ENCODE measurements at places on chromosomes 2 and 18.
A peak's percentile ranks its signal among the peaks of the same experiment; 100 is the strongest.

GRCh38 chr2:29064346-29064715 lies 10.0 kb downstream of the PCARE start:
- no peak for DNase-seq

DNA sequence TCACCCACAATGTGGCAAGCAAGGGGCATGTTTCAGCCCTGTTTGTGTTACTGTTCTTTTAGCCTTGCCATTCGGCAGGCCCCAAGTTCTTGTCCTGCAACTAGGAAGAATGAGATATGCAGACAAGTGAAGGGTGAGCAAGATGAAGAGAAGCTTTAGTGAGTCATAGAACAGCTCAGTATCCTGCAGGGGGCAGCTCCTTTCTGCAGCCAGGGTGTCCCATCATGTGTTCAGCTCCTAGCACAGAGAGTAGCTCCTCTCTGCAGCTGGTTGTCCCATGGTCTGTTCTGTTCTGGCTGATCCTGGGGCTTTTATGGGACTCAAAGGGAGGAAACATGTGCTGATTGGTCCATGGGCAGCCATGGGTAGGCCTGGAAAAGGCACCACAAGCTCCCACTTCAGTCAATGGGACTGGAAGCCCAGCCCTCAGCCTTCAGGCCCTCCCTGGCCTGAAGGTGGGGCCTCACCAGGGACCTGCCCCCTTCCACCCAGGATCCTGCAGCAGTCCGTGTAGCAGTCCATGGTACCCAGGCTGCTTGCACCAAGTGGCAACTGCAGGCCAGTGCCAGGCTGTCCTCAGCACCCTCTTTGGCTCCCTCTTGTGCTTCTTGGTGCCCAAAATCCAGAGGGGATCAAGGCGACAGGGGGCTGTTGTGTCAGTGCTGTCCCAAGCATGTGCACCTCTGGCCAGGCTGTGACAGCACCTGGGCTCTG lies 326.4 kb downstream of the NR4A2 start:
- DNase-seq, result no peak

GRCh38 chr18:73366713-73367112 lies 498.9 kb upstream of the NETO1 start:
- no peak for DNase-seq

DNA sequence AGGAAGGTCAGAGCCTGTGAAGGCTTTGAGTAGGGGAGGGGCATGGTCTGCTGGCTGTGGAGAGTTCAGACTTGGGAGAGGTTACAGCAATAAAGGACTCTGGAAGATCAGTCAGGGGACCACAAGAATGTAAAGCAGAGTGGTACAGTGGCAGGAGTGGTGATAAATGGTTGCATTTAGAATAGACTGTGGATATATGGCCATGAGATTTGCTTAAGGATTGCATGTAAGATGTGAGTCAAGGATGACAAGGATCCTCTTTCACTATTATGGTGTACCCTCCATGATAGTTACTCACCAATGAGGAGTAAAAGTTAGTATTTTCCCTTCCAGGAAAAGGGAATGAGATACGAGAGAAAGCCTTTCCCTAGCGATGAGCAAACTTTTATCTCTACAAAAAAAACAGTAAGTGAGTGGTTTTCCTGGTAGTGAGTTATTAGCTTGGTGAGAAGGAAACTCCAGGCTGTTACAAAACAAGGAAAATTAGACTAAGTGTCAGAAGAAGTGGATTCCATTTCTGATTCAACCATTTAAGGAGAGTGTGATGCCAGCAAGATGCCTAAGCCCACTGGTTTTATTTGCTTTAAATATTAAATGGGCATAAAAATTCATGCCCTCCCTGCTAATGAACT lies 818.0 kb upstream of the ACVR2A start:
- no peak for DNase-seq

- DNase-seq, result no peak
Measured at GRCh38 chr2:239440511-239440959, 39.7 kb upstream of the HDAC4 start.

DNA sequence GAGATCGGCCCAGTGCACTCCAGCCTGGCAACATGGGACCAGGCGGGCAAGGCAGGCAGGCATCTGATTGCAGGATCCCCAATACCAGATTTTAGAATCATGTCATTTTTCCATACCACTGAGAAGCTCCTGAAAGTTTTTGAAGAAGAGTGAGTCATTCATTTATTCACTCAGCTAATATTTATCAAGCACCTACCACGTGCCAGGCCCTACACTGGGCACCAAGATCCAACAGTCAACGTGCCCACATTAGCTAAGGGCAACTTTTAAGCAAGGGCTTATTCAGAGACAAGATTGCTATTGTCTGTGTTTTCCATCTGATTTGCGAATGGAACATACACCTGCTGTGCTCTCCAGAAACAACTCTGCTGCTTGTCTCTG lies 126.8 kb upstream of the LGALSL start:
- DNase-seq, result no peak

- DNase-seq, result no peak
Measured at GRCh38 chr2:195677290-195677689, 20.3 kb downstream of the SLC39A10 start.

GRCh38 chr2:150526827-150527226 lies 39.4 kb upstream of the RND3 start:
- no peak for DNase-seq

DNA sequence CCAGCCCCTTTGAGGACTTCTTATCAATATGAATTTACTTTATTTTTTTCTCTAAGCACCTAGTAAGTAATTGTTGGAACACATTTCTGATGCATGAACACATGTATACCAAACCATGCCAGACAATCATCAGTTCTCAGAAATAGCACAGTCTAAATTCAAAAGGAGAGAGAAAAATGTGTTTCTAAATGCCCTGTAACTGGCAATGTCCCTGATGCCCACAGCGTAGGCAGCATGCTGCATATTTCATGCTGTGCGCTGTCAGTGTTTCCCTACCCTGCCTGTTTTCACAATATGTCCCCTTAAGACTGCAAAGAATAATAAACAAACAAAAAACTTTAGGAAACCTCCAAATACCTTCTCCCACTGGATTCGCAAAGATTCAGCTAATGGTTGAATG lies 881.0 kb upstream of the CHAC2 start:
- no peak for DNase-seq

GRCh38 chr2:98608962-98609604 lies 694 bp downstream of the UNC50 start:
- DNase-seq, result no peak

DNA sequence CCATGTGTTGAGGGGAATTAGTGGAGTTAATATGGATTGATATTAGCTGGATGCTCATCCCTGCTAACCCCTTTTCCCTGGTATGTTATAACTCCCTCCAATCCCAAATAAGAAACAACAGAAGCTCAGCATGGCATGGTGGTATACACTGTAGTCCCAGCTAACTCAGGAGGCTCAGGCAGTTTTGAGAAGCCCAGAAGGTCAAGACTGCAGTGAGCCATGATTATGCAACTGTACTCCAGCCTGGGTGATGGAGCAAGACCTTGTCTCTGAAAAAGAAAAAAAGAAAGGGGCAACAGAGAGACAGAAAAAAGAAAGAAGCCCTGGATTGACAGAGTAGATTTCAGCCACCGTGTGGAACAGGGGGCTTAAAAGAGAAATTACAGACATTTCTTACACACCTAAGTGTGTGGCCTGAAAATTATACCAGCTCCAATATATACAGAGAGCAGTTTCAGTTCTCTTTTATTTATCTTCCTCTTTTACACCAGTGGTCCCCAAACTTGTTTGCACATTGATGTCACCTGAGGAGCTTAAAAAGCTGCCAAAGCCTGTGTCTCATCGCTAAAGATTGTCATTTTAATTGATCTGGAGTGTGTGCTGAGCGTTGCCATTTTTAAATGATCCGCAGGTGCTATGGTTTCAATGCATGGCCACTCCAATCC lies 203.6 kb downstream of the UBE2E3 start:
- no peak for DNase-seq

GRCh38 chr2:56450047-56450446 lies 266.3 kb downstream of the CCDC85A start:
- no peak for DNase-seq

DNA sequence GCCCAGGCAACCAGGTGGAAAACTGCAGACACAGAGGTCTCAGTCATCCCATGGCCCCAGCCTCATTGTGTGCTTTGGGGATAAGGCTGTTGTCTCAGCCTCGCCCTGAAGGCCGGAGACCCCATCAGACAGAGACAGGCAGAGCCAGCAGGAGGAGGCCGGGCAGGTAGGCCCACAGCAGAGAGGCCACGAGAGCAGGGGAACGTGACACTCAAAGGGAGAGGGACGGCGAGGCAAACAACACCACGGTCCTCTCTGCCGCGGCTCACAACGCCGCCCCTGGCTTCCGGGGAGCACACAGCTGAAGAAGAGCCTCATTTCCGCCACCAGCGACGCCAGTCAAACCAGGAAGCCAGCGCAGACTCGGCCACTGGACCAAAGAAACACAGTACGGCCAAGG lies 103.3 kb downstream of the ZNF516 start:
- DNase-seq, result no peak

DNA sequence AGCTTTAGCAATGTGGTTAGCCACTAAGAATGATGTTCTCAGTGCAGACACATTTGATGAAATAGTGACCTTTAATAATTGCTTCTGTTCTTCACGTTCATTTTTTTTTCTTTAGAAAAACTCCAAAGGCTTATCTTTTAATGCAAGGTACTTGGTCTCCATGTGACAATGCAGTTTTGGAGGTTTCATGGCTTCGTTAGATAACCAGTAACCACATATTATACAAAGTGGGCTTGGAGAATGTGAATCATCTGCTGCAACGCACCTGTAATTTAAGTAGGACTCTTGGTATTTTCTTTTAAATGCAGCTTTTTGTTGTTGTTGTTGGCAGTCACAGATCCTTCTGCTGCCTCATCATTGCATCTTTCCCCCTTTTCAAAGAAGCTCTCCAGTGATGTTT lies 1606.3 kb downstream of the SUCLG1 start:
- DNase-seq, result no peak

DNA sequence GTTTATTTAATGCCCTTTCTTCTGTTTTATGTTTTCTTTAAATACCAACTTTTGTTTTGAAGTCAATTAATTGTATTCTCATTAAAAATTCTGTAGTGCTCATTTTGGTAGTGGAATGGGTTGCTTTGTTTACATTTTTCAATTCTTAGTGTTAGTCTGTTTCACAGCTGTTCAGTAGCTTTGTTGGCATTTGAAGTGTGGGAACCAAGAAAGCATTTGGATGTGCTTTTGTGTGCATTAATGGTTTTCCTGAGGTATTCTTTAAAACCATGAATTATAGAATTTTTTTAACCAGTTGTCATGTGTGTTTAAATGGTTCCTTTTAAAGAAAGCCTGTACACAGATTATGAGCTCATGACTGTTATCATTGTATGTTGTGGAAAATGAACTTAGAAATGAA lies 19.7 kb downstream of the MIB1 start:
- DNase-seq, result no peak

GRCh38 chr2:240922982-240923537 lies 16.9 kb downstream of the CROCC2 start:
- peak; percentile 2 for DNase-seq

DNA sequence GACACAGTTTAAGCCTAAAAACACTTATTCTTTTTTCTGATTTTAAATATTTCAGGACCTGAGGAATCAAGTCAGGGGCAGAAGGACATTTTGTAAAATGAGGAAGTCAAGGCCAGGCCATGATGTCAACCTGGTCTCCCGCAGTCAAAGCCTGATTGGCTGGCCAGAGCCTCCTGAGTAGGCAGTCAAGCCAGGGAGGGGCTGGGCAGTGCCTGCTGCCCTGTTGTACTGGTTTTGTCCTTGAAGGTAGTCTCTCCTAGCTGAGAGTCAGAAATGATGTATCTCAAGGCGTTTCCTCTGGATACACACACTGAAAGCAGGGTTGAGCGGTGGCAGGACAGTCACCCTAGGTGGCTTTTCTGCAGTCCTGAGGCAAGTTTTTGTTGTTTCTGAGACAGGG lies 19.8 kb downstream of the CCT7 start:
- DNase-seq, result no peak

- DNase-seq, result no peak
Measured at GRCh38 chr2:66186537-66186936, 248.4 kb upstream of the MEIS1 start.

GRCh38 chr2:96664366-96664925 lies 21.9 kb downstream of the FER1L5 start:
- no peak for DNase-seq

DNA sequence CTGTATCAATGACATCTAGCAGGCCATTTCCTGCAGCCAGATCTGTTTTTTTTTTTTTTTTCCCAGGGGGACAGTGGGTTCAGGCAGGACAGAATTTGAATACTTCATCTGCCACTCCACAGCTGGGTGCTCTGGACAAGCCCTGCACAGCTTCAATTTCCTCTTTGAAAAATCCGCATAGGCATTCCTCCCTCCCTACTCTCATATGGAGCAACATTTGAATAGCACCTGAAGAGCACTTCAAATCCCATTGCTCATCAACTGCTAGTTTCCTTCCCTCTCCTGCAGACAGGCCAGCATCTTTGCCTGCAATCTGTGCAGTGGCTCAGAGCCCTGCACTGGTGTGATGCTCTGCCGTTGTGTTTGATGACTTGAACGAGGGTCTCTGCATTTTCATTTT lies 326.3 kb downstream of the TSN start:
- no peak for DNase-seq

DNA sequence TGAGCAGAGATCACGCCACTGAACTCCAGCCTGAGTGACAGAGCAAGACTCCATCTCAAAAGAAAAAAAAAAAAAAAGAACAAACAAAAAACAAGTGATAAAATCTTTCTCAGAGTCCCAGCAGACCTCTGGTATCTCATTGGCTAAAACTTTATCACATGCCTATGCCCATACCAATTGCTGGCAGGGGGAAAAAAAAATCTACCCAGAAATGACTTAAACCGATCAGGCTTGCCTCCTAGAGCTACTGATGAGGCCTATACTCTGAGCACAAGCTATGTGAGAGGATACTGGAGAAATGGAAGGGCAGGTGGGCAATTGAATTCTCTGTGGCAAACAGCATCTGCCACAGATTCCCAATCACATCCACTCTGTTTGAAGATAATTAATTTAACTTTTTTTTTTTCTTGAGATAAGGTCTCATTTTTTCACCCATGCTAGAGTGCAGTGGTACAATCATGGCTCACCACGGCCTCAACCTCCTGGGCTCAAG lies 49.0 kb downstream of the FBXO36 start:
- DNase-seq, result no peak

DNA sequence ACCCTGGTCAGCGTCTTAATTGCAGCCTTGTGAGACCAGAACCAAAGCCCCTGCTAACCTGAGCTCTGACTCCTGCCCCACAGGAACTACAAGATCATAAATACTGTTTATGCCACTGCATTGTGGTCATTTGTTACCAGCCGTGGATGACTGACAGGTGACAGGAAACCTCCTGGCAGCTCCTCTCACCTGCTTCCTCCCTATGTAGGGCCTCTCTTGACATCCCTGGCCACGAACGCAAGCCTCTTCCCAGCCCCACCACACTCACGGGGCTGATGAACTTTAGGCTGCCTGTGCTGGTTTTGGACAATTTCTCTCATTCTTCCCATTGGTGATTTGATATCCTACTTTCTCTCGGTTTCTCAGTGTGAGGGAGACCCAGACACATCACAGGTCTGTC lies 357.2 kb upstream of the MYT1L start:
- no peak for DNase-seq
